A549 (cell line): ENCODE measurements at places on chromosomes 4 and X. TPM values are rescaled to one million over a fixed set of nuclear protein-coding genes. Genes with fewer than 3 reads are reported as not detected.

The FLNA gene
- 1,116 to 1,252 TPM (median 1,118 TPM) in 3 replicates for polyA plus RNA-seq

The SAT1 gene
- 458 to 607 TPM (median 585 TPM) in 3 replicates for polyA plus RNA-seq

The SLC7A11 gene
- 52.0 to 53.9 TPM (median 52.4 TPM) in 3 replicates for polyA plus RNA-seq

GRCh38 chr4:186727977-186728519, 4.4 kb upstream of the FAT1 start:
- no peak for DNase-seq

DNA sequence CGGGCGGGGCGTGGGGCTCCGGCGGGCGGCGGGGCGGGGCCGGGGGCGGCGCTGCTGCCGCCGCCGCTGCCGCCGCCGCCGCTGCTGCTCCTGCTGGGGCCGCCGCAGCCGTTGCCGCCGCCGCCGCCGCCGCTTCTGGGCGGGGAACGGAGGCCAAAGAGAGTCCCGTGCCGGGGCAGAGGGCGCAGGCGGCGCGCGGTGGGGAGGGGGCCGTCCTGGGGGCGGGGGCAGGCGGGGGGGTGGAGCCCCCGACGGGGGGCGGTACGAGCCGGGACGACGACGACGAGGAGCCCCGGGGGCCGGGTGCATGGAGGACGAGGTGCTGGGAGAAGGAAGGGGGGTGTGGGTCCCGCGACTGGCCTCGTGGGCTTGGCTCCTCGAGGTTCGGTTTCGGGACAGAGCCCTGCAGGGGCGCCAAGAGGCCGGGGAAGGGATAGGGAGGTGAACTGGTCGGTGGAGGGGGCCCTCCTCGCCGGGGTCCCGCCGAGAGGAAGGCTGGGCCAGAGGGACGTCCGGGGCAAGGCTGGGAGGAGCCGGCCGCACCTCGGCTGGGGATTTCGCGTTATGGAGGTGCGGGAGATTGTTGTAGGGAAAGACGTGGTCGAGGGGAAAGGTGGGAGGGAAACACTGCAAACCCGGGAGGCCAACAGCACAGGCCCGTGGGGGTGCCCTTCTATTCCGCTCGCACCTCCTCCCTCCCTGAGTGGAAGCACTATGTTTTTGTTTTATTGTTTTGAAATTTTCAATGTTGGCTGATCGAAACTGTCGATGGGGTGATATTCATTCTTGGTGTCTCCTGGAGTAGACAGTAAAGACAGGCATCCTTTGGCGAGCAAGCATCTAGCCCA, 1.9 kb downstream of the BCORL1 start:
- peak; percentile 23 for DNase-seq

GRCh38 chr4:175776217-175776616, 35.8 kb downstream of the GPM6A start:
- DNase-seq, result no peak

DNA sequence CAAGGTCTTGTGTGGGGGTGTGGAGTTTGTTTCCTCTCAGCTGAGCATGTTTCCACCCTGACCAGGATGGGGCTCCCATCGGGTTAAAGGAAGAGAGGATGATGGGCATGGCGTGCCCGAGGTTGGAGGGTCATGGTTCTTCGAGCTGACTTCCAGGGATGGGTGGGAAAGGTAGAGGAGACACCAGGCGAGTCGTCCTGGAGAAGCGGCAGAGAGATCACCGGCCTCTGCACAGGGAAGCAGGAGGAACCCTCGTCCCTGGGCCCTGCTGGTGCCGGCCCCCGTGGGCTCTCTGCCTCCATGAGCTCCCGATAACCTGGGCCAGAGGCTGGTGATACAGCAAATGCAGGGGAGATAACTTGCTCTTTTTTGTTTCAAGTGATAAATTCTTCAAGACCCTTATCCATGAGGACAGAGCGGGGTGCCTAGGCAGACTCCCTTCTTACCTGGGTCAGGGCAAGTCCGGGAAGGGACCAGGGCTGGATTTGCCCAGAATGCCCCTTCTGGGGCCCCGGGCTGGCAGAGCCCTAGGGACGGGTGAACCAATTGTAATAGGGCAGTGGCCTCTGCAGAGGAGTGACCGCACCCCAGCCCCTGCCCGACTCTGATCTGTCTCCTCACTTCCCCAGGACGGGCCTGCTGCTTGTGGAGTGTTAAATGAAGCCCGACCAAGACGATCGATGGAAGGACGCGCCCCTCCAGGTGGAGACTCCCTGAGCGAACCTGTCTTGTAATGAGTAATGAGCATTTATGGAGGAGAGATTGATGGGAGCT, 63.0 kb downstream of the CPZ start:
- DNase-seq, result no peak

DNA sequence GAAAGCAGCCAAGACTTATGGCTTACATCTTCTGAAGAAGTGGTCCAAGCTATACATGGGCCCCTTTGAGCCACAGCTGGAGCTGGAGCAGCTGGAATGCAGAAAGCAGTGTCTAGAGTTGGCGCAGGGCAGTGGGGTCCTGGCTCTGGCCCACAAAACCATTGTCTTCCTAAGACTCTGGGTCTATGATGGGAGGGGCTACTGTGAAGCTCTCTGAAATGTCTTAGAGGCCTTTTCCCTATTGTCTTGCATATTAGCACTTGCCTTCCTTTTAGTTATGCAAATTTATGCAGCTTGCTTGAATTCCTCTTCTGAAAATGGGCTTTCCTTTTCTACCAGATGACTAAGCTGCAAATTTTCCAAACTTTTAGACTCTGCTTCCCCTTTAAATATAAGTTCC, 15.3 kb downstream of the NPY1R start:
- no peak for DNase-seq

GRCh38 chrX:40244980-40245379, 147.2 kb upstream of the BCOR start:
- DNase-seq, result no peak

GRCh38 chrX:42242004-42242403, 318.6 kb upstream of the CASK start:
- DNase-seq, result no peak

GRCh38 chrX:15525664-15526416, 25.2 kb downstream of the BMX start:
- no peak for DNase-seq

DNA sequence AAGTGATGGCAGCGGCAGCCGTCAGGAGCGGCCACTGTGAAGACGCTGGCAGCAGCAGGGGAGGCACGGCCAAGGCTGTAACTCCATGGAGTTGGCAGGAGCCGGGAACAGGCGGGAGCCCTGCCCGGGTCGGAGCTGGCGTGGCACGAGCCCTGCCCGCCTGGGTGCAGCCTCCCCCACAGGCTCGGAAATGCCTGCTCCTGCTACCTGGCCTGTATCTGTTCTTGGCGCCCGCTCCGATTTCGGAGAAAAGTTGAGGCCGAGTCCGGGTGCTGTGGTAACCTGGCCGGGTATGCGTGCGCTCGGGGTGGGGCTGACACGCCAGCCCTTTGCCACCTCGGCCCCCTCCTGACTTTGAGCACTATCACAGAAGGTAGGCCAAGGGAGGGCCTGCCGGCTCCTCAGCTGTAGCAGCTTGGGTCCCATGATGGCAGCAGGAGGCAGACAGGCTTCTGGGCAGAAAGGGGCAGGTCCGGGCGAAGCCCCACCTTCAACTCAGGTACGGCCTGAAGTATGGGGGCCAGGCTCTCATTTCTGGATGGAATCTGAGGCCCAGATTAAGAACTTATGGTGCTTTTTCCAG, 51.2 kb upstream of the SHISA3 start:
- DNase-seq, result no peak

DNA sequence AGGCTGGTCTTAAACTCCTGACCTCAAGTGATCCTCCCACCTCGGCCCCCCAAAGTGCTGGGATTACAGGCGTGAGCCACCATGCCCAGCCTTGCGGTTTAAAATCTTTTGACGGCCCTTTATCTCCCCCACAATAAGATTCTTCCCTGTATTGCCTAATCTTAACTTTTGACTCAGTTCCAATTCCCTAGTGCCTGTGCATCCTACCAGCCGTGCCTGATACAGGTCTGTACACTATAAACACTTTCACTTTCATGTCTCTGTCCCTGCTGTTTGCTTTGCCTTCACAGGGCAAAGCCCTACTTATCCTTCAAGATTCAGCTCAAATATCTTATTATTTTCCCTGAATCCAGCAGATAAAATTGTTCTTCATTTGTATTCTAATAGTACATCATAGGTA, 74.6 kb downstream of the WDR44 start:
- no peak for DNase-seq

DNA sequence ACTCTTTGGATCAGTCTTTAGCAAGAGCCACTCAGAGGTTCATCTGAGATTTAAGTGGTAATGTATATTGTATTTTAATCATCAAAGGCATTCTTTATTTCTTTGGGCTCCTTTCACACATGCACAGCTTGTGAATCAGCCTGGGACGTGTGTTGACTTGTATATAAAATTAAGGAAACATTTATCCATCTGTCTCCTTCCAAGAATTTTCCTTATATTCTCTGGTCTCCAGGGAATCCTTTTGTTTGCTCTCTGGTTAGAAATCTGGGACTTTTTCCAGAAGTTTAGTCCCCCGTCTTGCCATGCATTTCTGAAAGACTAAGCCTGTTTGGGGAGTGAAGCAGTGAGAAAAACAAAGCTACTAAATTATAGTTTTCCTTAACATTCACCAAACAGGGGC, 212.3 kb downstream of the DCAF12L2 start:
- no peak for DNase-seq

GRCh38 chrX:44871931-44872820, 812 bp upstream of the KDM6A start:
- no peak for DNase-seq

DNA sequence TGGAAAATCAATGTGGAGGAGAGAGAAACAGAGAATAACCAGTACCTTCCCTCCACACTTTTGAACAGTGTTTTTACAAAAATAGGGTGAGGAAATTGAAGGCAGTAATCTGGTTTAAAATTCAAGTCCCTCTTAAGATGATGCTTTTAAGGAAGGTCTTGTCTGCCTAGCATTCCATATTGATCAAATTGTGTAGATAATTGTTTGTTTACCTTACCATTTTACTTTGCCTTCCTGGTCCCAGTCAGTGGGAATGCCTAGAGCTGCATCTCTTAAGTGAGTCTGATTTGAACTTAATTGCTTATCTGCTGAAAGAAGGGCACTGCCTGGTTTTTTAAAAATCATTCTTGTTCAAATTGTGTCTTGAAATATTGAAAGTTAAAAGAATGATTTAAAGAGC, 14.4 kb upstream of the MAOA start:
- no peak for DNase-seq

DNA sequence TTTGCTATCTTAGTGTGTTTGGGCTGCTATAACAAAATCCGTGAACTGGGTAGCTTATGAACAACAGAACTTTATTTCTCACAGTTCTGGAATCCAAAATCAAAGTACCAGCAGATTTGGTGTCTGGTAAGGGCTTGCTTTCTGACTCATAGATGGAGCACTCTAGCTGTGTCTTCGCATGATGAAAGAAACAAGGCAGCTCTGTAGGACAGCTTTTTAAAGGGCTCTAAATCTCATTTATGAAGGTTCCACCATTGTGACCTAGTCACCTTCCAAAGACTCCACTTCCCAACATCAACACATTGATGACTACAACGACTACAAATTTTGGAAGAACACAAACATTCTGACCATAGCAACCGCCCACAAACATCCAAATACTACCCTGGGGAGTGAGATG, 158.6 kb upstream of the LCORL start:
- no peak for DNase-seq

DNA sequence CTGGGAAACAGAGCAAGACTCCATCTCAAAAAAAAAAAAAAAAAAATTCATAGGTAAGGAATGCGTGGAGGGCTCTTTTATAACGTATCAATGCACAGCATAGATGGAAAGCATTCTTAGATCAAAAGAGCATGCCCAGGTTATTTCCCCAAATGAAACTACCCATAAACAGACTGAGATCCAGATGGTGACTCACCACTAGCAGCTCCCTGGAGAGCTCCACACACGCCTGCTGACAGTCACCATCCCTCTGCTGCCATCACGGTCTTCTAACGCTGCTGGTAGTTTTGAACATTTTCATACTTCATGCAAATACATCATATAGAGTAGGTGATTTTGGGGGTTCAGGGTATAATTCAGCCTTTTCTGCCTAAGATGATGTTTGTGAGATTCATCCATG, 136.9 kb downstream of the ASMT start:
- DNase-seq, result no peak

DNA sequence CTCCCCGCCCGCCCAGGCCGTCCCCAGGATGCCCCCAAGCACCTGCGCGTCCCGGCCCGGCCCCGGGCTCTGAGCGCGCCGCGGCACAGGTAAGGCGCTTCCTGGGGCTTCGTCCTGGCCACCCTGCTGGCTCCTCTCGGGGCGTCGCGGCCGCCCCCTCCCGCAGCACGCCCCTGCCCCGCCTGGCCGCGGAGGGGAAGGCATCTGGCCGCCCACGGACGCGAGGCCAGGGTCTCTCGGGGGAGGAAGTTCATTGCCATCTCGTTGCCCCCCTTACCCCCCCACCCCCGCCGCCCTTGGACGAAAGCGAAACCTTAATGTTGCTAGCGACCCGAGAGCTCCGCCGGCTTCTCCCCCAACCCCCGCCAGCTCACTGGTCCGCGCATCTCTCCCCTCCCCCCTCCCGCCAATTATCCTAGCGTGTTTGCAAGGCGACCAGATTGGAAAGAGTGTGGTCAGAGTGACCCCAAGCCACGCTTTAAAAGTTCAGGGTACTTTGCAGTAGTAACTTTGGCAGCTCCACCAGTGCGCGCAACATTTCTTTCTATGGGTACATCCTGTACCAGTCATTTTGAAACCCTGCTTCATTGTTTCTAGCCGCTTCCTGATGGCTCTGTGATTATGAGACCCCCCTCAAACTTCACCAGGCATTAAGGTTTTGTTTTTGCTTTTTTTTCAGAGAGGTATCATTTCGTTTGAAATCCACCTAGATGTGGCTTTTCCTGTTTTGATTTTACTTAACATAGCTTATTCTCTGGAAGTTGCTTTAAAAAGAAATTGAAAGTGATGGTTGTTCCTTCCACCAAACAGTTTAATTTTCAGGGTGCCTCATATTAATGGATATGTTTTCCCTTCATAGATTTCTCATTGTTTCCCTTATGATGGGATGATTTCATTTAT, 626 bp downstream of the TBC1D1 start:
- DNase-seq, result peak; percentile 8
